ENCODE measurements at places on chromosomes 4 and X.

- H3K27ac ChIP-seq: peak overlapping the region; percentile 55
- no peak overlapping the region for H3K4me3 ChIP-seq
- DNase-seq: no peak
Observed at GRCh38 chr4:76666944-76667532, 230.9 kb downstream of the SOWAHB start.

DNA sequence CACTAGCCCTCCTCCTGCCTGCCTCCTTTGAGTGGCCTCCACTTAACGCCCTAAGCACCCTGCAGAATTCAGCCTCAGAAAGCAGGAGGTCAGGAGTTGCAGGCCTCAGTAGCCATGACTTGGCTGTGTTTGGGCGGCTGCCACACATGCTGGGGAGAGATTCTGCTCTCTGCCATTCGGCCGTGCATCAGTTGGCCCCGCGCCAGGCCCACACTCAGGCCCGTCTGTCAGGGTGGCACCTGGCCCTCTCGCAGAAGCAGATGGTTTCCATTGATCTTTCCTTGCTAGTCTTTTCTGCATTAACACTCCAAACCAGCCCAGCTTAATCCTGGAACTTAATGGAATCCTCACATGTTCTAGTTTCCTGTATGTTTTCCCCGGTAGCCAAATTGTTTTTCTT is 30.7 kb upstream of the ATP6AP2 start:
- H3K27me3 ChIP-seq: no peaks in the 10 kb centered on the region
- no peak overlapping the region for H3K4me3 ChIP-seq
- no peaks in the 10 kb centered on the region for H3K4me1 ChIP-seq
- H3K27ac ChIP-seq: no peak overlapping the region

- peaks cover 17% of the 10 kb centered on the region for H3K27me3 ChIP-seq
- DNase-seq: no peak
- no peak overlapping the region for H3K4me3 ChIP-seq
- H3K4me1 ChIP-seq: no peaks in the 10 kb centered on the region
Observed at GRCh38 chr4:119087656-119088055, 48.0 kb upstream of the MYOZ2 start.

GRCh38 chr4:157043131-157043530 is 32.8 kb upstream of the GLRB start:
- H3K27me3 ChIP-seq: no peaks in the 10 kb centered on the region
- no peaks in the 10 kb centered on the region for H3K4me1 ChIP-seq
- no peak for DNase-seq
- H3K27ac ChIP-seq: no peak overlapping the region
- H3K36me3 ChIP-seq: no peaks in the 10 kb centered on the region

DNA sequence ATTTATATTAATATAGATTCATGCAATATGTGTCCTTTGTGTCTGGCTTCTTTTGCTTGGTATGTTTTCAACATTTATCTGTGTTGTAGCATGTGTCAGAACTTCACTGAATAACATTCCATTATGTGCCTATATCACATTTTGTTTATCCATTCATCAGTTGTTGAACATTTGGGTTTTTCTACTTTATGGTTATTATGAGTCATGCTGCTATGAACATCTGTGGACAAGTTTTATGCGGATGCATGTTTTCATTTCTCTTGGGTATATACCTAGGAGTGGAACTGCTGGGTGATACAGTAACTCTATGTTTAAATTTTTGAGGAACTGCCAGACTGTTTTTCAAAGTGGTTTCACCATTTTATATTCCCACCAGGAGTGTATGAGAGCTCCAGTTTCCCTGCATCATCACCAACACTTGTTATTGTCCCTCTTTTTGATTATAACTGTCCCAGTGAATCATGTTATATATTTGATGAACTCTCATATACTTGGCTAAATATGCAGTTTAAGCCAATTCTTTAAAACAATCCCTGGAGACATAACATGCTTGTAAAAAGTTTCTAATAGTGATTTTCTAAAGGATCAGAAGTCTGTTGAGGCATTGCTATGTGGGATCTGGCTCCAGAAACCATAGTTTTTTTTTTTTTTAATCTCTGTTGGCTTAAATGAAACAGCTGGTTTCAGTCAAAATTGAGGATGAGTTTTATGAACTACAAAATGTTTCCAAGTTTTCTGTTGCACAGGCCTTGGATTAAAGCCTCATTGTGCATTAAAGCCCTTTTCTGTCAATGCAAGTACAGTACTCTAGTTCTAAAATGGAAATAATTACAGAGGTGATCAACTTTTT is 21.6 kb upstream of the REPS2 start:
- no peak for DNase-seq
- H3K27ac ChIP-seq: no peak overlapping the region
- no peak overlapping the region for H3K4me3 ChIP-seq
- no peaks in the 10 kb centered on the region for H3K36me3 ChIP-seq

DNA sequence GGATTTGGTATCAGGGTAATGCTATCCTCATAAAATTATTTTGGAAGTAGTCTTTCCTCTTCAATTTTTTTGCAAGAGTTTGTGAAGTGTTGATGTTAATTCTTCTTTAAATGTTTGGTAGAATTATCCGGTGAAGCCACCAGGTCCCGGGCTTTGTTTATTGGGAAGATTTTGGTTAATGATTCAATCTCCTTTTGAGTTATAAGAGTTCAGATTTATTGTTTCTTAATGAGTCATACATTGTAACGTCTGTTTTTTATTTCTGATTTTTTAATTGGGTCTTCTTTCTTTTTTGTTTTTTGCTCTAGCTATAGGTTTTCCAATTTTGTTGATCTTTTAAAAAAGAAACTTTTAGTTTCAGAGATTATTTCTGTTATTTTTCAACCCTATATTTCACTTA is 412.3 kb downstream of the PDGFC start:
- no peak overlapping the region for H3K27ac ChIP-seq
- no peak overlapping the region for H3K4me3 ChIP-seq
- DNase-seq: no peak
- H3K36me3 ChIP-seq: no peaks in the 10 kb centered on the region
- H3K27me3 ChIP-seq: no peaks in the 10 kb centered on the region

DNA sequence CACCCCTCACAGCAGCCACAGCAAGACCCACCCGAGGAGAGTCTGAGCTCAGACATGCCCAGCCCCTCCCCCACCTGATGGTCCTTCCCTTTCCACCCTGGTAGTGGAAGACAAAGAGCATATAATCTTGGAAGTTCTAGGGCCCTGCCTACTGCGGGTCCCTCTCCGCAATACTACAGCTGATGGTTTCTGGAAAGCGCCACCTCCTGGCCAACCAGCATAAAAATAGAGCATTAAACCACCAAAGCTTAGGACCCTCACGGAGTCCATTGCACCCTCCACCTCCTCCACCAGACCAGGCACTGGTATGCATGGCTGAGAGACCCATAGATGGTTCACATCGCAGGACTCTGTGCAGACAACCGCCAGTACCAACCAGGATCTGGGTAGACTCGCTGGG is 78.2 kb downstream of the SH3BGRL start:
- no peak overlapping the region for H3K27ac ChIP-seq
- no peaks in the 10 kb centered on the region for H3K4me1 ChIP-seq
- DNase-seq: no peak
- H3K27me3 ChIP-seq: no peaks in the 10 kb centered on the region

DNA sequence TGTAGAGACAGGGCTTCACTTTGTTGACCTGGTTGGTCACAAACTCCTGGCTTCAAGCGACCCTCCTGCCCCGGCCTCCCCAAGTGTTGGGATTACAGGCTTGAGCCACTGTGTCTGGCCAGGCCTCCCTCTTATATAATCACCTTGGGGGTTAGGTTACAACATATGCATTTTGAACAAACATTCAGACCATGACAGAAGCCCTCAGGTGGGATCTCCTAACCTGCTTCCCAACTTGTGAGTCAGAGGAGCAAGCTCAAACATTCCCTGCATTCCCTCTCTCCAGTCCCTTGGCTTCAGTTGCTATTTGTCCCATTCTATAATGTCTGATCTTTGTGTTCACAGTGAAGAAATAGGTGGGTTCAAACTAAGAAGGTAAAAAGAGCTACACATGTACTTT is 76.5 kb upstream of the NRK start:
- H3K36me3 ChIP-seq: no peaks in the 10 kb centered on the region
- no peaks in the 10 kb centered on the region for H3K4me1 ChIP-seq
- H3K27ac ChIP-seq: no peak overlapping the region
- no peak overlapping the region for H3K4me3 ChIP-seq
- H3K27me3 ChIP-seq: no peaks in the 10 kb centered on the region

DNA sequence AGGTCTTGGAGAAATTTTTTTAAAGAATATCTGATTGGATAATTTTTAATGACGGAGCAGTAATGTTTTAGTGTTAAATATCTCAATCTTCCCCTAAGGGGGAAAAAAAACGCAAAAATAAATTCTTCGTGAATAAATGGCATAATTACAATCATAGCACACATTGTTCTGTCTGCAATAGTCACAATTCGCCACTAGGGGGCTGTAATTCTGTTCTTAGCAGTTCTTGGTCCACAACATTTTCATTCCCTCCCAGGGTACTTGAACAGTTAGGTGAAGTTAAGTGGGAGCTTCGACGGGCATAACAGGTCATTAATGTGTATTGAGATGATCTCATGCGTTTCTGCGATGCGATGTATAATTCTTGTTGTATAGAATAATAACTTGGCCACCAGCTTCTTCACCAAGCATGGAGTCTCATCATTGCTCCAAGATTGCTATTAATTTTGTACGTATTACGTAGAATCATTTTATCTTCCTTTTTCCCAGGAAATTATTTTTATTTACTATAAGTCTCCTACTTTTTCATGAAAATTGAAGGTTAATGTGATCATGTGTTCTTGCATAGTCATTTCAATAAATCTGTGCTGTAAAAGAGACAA is 27.2 kb downstream of the HTR2C start:
- no peaks in the 10 kb centered on the region for H3K27me3 ChIP-seq
- H3K36me3 ChIP-seq: no peaks in the 10 kb centered on the region
- peak; percentile 8 for DNase-seq
- no peak overlapping the region for H3K4me3 ChIP-seq
- no peaks in the 10 kb centered on the region for H3K4me1 ChIP-seq

DNA sequence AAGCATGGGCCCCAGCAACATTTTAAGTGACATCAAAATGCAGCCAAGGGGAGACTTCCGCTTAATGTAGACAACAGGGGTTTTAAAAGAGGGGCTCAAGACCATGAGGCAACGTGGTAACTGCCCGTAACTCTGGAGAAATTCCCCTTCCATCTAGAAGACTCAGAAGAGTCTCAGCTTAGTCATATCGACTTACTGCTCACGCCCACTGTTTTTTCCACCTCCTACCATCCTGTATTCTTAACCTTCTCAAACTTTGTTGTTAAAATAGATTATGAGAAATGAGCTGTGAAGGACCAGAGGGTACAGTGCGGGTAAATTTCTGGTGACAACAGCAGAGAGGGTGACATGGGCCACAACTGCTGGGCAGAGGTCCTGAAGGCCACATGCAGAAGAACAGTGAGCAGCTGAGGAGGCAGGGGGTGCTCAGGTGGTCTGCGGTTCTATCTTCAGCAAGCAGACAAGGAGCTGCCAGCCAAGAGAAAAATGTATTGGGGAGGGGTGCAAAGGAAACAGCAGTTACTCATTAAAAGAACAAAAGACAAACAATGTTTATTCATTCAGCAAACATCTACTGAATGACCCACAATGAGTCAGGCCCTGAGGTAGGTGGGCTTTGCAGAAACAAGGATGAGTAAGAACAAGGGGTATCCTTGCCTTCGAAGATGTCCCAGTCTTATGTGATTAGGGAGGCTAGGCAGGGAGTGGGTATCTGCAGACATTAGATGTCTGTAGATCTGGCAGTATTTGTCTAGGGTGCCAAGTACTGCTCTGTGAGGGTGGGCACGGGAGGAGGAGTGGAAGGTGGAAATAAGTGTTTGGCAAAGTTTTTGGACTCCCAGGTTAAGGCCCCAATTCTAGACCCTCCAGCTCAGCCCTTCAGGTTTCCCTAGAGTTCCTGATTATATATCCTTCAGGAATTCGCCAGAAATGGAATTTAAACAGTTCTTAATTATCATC is 175.3 kb downstream of the TSPAN5 start:
- H3K4me3 ChIP-seq: no peak overlapping the region
- peak overlapping the region; percentile 42 for H3K27ac ChIP-seq
- no peaks in the 10 kb centered on the region for H3K27me3 ChIP-seq
- H3K4me1 ChIP-seq: peaks cover 61% of the 10 kb centered on the region
- no peak for DNase-seq

DNA sequence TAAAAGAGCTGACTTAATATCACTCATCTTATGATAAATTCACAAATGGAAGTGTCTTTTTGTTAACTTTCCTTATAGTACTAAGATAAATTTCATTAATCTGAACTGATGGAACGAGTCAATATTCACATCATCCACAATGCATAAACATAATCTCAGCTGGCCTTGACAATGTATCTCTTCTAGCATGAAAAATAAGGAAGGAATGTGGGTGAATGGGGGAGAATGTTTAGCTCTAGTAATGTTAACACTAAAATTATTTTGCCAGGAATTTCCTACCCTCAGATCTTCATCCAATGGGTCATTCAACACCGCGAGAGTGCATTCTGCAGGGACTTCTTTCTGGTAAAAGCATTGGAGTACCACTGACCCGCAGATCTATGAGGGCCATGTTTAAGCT is 15.8 kb downstream of the TRPC3 start:
- H3K27ac ChIP-seq: no peak overlapping the region
- H3K36me3 ChIP-seq: no peaks in the 10 kb centered on the region
- peaks cover 59% of the 10 kb centered on the region for H3K27me3 ChIP-seq
- DNase-seq: no peak
- H3K4me1 ChIP-seq: peaks cover 14% of the 10 kb centered on the region

GRCh38 chr4:143375326-143376073 is 38.8 kb downstream of the GAB1 start:
- H3K4me1 ChIP-seq: no peaks in the 10 kb centered on the region
- no peaks in the 10 kb centered on the region for H3K27me3 ChIP-seq
- no peak overlapping the region for H3K27ac ChIP-seq
- DNase-seq: peak; percentile 13
- H3K4me3 ChIP-seq: no peak overlapping the region
- H3K36me3 ChIP-seq: no peaks in the 10 kb centered on the region

DNA sequence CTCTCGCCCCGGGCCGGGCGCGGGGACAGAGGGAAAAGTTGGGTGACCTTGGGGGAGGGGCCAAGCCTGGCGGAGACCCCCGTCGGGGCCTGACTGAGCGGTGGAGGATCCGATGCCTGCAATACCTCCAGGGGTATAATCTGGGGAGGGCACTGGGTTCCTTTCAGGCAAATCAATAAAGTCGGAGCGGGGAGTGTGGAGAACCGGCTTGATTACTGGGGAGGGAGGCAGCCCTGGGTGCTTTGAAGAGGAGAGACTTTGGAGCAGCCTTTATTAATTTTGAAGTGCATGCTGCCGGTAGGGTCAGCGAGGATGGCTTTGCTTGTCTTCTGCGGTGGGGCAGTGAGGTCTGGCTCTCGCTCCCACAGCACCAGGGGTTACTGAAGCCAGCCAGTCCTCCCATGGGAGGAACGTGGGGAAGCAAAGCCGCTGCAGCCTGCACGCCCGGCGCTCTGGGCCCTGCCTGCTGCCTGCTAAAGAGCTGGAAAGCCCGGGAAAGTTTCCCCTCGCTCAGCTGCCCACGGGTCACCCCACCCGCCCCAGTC is 403 bp upstream of the LGI2 start:
- no peak overlapping the region for H3K4me3 ChIP-seq
- peaks cover 73% of the 10 kb centered on the region for H3K27me3 ChIP-seq
- no peak for DNase-seq

Data from activated CD4-positive, alpha-beta T cell treated with anti-CD3 and anti-CD28 coated beads, Interleukin-2, amount 10 ng/mL, durations not matched to agents 7 days and 5 days (primary cell).